Stimulated activated CD8-positive, alpha-beta memory T cell treated with anti-CD3 and anti-CD28 coated beads, Interleukin-15, amount 100 ng/mL, for 24 hours (primary cell): ENCODE measurements at places on chromosomes 3 and 15.

GRCh38 chr3:16616083-16616482, 10.9 kb upstream of the DAZL start:
- no peak for DNase-seq

GRCh38 chr3:36874424-36874823, 70.4 kb downstream of the TRANK1 start:
- no peak for DNase-seq

GRCh38 chr15:89130201-89130600, 41.9 kb downstream of the ABHD2 start:
- no peak for DNase-seq

DNA sequence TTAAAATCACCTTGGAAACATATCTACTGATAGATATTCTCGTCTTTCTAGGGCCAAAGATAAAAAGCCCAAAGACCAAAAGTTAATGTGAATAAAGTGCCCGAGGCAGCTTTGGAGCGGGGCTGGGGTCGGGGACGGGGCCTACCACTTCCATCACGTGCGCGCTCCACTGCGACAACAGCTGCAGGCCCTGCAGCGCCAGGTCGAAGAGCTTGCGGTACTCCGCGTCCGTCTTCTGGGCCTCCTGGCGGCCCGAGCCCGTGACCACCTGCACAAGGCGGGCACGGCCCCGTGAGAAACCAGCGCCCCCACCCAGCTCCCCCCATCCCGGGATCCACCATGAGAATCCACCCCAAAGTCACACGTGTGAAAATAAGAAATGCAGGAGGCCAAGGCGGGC, 52.4 kb downstream of the CYFIP1 start:
- no peak for DNase-seq

DNA sequence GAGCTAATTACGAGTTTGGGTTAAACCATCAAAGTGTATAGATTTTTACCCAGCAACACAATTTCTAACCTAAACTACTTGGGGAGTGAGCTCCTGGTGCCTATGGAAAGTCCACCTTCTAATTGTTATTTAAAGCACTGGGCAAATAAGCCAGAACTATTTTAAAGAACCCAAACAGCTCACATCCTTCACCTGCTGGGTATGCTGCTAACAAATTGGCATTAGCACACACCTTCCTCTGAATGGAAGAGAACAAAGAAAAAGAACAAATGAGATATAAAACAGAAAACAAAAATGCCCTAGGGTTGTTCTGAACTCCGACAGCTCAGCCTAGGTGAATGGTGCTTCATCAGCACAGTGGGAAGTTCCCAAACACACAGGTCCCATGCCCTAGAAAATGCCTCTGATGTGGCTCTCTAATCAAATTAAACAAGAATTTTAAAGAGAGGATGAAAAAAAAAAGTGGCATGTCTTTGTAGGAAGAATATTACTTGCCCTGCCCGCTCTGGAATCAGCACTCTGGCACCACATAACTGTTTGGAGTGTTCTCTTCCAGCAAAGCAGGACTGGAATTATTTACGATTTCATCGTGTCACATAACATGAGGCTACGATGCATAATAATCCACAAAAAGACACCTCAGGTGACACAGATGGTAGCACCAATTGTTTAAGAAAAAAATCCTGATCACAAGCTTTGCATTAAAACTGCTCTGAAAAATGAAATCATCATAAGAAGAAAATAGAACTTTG, 334.4 kb downstream of the GBE1 start:
- DNase-seq, result no peak

DNA sequence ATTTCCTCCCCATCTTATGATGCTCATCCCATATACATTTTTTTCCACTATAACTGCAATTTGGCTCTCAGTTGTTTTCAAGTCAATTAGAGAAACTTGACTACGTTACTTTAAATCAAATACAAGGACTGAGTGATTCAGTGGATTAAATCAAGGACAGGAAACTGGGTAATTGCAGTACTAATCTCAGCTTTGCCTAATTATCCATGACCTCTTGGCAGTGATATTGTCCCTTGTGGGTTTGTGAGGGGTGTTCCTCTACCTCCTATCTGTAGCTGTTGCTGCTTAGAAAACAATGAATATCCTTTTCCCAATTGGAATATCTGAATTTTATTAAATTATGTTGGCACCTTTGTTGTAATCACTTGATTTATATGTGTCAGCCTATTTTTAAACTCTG, 79.4 kb downstream of the ZPLD1 start:
- DNase-seq, result no peak

- no peak for DNase-seq
Observed at GRCh38 chr3:2915826-2916225, 194.3 kb downstream of the IL5RA start.

DNA sequence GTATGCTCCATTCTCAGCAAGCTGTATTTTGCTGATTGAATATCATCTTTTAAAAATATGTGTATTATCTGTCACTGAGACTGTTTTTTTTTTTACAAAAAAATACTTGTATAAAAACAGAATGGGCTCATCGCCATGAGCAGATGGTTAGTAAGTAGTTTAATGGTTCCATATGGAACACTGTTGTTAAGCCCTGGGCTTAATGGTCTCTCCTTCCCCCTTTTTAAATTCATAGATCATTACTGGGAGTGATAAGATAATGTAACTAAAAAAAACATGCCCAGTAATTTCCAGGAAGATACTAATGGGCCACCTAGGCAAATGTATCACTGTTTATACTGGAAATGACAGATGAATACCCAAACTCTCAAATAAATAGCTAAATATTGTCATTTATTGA, 95.3 kb upstream of the TPRG1 start:
- DNase-seq, result no peak

- DNase-seq, result no peak
Observed at GRCh38 chr3:12194209-12194608, 35.5 kb upstream of the TIMP4 start.

DNA sequence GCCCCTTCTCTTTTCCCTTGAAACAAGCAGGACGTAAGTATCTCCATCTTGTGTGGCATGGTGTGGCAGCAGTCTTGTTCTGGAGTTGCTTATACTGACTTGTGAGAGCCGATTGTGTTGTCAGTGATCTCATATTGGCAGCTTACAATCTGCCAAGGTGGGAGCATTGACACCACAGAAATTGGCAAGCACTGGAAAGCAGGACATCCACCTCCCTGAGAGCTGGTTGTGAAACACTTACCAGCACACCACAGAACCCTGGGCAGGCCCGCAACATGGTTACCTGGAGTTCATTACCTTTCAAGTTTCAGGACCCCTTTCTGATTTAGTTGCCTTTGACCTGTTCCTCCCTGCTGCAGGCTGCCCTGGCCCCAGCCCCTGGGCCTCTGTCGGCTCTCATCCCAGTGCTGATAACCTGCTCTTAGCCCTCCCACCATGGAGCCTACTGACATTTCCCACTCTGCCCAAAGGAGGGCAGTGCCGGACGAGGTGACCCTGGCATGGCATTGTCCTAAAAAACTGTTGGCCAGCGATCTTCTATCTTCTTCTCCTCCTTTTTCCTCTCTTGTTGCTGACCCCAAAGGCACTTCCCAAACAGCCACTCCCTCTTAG, 10.6 kb upstream of the ATP2B2 start:
- no peak for DNase-seq

GRCh38 chr3:189685860-189686259, 54.7 kb downstream of the TP63 start:
- DNase-seq, result no peak

GRCh38 chr15:98905963-98906711, 101.5 kb downstream of the PGPEP1L start:
- DNase-seq, result no peak

GRCh38 chr15:73607405-73607804, 25.8 kb downstream of the NPTN start:
- DNase-seq, result no peak
